Brain (organoid and tissue), 16 donors: ENCODE measurements at places on chromosomes 2 and 18.
A peak's percentile ranks its signal among the peaks of the same experiment; 100 is the strongest.

- DNase-seq: no peak
Measured at GRCh38 chr2:231001921-231002320, 6.0 kb downstream of the SPATA3 start.

GRCh38 chr18:26993568-26993967 lies 128.1 kb upstream of the AQP4 start:
- DNase-seq: no peak

DNA sequence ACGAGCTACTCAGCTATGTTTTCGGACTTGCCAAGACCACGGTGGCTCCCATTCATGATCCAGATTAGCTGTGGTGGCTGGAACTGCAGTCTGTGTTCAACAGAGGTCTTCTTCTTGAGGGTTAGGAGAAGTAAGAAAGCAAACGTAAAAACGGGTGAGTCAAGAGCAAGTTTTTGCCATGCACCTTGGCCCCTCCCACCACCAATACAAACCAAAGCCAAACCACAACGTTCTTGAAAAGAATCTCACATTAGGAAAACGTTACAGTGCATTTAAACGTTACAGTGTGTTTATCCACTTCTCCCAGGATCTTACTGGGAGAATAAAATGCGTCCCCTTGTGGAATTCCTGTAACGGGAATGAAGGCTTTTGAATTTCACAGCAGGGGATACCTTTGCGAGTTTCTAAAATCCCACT lies 725 bp downstream of the FBXO48 start:
- DNase-seq: peak; percentile 33

GRCh38 chr2:138298900-138299299 lies 202.7 kb upstream of the SPOPL start:
- no peak for DNase-seq

DNA sequence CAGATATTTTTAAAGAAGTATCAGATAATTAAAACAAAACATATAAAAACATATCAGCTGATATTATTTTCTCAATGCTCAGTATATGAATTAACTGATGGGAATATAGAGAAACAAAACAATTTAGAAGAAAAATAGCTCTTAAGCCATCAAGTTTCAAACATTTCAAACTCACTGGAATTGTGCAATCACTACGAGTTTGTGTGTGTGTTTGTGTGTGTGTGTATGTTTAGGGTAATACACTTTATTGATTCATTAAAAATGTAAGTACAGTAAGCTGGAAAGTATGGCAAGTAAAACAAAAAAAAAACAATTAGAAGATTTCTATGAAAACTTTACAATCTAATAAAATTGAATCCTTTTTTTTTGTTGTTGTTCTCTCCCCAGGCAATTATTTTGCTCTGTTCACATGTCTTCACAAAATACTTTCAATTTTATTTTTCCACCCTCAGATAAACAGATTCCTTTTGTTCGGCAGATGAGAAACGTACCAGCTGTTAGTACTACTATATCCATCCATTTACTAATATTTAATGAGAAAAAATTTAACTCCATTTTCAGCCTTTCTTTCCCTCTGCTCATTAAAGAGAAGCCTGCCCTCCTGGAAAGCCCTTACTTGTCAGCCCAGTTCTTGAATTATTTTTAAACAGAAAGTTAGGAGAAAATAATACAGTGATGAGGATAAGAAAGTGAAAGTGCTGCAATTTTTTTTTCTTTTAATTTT lies 87.6 kb downstream of the SLC8A1 start:
- no peak for DNase-seq

DNA sequence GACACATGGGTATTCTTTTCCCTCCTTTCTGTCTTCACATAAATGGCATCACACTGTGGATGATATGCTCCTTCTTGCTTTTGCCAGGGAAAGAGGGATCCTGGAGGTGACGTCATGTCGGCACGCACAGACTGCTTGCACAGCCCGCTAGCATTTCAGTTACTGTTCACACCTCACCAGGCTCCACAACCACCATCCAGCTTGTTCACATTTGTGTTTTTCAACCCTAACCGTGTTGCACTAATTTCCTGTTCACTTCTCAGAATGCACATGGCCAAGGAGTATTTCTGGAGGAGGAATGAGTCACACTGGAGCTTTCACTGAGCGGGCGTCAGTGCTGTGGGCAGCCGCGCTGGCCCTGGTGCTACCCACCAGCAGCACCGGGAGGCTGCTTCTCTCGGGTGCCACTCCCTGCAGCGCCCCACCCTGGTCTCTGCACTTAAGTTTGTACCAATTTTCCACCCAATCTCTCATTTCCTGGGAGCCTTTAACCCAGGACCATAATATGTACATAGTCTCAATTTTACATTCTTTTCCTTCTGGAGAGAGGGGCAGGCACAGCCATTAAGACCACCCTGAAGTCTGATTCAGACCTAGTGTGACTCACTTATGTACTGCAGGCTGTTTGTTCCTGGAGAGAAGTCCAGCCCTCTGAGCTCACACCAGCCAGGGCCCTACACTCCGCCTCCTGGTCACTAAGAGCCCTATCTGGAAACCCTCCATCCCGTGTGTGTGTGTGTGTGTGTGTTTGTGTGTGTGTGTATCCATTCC lies 65.1 kb downstream of the MBP start:
- no peak for DNase-seq

- no peak for DNase-seq
Measured at GRCh38 chr18:9946831-9947230, 33.0 kb downstream of the VAPA start.

- DNase-seq: no peak
Measured at GRCh38 chr2:222076973-222077690, 221.7 kb downstream of the PAX3 start.

GRCh38 chr2:59690849-59691248 lies 862.6 kb downstream of the BCL11A start:
- DNase-seq: no peak
